HuH-7 (cell line): ENCODE measurements at places on chromosomes 12 and 14.

GRCh38 chr14:94400422-94400841 is 12.0 kb upstream of the SERPINA1 start:
- no peak for DNase-seq

DNA sequence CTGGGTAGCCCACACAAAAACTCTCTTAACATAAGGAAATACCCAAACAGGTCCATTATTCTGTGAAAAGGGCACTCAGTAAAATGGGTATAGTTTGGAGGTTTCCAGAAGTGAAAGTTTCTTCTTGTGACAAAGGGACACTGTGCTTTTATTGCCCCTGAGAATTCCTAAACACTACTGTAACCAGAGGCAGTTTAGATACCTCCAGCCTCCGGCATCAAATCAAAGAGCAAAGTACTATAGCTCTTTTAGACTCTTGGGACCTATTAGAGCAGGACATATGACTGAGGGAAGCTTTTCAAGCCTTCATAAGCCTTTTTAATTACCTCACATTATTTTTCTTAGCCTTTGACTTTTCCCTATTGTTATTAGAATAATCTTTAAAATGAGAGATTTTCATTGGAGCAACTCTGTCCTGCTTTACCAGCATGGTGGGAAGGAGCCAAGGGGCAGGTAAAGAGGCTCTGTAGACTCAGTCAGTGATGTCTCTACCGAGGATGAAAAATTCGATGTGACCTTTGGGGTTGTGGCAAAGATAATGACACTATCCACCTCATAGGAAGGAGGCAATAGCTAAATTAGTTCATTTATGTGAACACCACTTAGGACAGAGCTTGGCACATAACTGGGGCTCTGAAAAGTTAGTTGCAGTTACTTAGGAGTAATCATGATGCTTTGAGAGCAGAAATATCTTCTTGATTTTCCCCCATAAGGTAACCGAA is 85.1 kb downstream of the IFNG start:
- DNase-seq = no peak

DNA sequence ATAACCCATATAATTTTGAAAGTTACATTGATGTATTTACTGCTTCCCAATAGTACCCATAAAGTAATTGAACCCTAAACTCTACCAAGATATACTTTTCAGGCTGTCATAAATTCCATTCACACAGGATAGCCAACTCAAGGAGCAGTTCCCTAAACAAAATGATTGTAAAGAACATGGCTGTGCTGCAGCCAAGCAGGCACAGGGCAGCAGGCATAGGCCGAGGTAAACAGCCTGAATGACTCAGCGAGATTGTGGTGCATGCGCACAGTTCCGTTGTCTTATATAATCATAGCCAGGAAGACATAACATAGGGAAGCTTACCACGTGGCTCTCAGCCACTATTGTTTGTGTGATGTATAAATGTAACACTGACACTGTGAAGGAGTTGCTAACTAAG is 344.9 kb downstream of the FSCB start:
- DNase-seq = no peak

DNA sequence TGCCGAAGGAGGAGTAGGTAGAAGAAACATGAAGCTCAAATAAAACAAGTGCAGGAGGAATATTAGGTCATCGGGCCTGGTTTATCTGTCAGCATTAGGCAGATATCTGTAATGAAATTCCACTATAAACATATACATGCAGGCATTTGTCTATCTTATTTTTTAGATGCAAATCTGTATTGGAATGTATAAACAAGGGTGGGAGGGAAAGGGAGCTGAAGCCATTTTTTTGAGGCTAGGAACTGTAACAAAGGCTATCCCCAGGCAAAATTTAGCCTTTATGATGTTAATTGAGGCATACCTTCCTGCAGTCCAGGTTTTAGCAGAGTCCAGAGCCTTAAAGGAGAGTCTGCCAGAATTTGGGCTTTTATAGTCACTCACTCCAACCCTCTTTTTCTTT is 72.5 kb downstream of the PHLDA1 start:
- DNase-seq = no peak

- no peak for DNase-seq
These were observed 41.6 kb upstream of the NTF3 start for GRCh38 chr12:5390174-5390799.

GRCh38 chr14:51848120-51848519 is 12.3 kb upstream of the GNG2 start:
- no peak for DNase-seq
